ENCODE measurements at places on chromosomes 2 and 18.

DNA sequence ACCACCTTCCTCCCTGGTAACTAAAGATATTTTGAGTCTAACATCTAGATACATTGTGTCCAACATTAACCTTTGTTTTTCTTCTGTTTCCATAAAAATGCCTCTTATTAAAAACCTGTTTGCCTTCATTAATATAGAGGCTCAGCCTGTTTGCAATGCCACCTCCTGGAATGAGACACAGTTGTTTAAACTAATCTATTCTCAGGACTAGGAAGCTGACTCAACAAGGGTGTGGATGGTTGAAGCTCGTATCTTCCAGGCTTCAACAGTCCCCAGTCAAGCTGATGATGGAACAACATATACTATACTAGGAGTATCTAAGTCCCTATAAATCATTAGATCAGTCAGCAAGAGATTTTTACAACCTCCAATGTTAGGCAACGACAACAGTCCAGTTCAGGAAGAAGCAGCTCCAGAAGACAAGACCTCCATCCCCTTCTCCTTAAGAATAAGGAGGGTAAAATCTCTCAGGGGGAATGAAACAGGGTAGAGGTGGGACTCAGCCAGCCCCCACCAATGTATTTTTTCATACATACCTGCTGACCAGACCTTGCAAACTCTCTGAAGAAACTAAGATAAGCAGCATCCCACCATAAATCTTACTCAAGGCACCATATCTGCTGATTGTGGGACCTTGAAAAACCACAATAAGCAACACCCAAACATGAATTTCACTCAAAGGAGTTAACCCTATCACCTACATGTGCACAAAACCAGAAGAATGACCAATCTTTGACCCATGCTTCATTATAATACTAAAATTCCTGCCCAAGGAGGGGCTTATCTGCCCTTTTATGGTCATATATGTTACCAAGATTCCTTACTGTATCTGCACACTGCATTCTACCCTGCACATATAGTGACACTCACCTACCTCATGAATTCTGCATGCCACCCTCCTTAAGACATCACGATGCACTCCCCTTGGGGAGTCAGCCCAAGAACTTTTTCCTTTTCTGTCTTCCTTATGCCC is 21.4 kb downstream of the ZNF24 start:
- DNase-seq: no peak

GRCh38 chr2:188089901-188090300 is 201.8 kb upstream of the GULP1 start:
- no peak for DNase-seq

DNA sequence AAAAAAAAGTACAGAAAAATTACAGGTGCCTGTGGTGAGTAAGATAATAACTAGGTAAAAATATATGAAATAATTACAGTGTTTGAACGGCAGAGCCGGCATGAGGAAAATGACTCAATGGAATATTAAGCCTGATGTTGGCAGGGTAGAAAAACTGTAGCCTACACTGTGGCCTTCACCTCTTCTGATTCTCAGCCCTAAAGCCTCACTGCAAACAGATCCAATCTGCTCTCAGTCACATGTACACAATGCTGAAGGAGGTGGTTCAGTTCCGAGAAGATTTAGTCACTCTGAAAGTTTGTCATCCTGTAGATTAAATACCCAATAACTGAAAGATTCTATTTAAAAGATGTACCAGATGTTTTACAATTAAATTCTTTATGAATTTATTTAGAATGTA is 66.9 kb upstream of the MAP3K20 start:
- DNase-seq: no peak

DNA sequence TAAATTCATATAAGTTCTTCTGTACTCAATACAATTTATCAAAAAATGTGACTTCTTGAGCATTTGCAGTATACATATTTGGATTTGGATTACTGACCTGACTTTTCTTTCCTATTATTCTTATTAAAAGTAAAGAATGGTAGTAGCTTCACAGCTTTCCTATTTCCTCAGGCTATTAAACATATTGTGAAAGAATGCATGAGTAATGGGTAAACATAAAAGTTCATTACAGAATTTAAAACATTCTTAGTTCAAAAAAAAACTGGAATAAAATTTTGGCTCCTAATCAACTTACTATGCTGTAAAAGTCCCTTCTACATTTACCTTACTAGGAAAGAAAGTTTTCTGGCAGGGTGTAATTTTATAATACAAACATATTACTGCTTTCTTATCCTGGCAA is 27.3 kb upstream of the C2orf66 start:
- DNase-seq: no peak

GRCh38 chr2:225293638-225294037 is 105.9 kb upstream of the NYAP2 start:
- no peak for DNase-seq

DNA sequence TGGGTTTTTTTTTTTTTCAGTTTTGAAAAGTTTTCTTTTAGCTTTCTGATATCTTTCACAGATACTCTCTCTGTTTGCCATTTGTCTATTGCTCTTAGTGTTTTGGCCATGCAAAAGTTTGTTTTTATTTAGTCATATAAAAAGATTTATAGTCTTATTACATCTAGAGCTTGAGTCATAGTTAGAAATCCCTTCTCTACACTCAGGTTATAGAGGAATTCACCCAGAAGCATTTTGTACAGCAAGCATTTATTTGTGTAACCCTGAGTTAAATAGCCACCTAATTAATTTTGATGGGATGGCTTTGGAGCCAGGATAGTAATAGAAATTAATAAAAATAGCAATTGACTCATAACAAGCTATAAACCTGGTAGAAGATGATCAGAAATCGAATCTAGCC is 35.6 kb downstream of the ACTR2 start:
- no peak for DNase-seq

DNA sequence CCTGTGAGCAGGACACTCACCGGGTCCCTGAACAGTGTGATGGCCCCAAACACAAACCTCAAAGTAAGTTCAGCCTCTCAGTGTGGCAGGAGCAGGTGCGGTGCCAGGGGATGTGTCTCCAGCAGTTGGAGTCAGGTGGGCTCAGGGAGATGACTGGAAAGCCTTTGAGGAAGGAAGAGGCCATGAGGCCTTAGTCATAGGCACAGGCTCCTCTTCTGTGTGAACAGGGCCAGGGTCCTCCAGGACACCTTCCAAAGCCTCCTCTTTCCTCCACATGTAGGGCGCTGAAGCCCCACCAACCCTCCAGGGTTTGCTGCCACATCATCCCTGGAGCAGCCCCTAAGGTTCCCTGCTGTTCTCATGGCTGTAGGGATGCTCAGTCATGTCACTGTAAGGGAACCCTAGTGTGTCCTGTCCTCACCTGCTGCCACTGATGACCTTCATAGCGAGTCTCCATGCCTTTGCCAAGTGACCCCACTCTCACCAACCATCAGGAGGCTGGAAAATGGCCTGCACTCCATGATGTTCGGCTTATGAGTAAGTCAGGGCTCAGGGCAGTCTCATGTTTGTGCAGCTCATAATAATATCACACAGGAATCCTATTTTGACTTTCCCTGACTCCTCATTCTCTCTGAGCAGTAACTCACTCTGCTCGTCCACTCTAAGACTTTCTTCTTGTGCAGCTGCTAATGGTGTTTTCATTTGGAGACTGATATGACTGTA is 1152.9 kb downstream of the RPIA start:
- no peak for DNase-seq

GRCh38 chr18:44680273-44681075 is at the start of gene SETBP1:
Gene SETBP1, plus strand, starts transcription at chr18:44680888. Its CDS starts 20,459 bp downstream, at chr18:44701347.
- peak; percentile 39 for DNase-seq

DNA sequence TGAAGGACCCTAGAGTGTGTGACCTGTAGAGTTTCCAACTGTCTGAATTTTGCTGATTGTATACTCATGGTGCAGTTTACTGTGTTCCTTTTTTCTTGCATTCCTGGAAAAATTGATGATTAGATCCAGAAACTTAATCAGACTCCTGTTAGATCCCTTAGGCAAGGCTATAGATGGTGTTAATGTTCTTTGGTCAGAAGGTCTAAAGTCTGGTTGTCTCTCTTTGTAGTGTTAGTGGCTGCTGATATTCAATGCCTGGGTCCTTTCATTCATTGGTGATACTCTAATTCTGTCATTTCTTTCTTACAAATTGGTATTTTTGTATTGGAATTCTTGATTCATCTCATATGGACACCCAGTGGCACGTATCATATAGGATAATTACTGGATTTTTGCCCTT is 6.3 kb downstream of the CCNT2 start:
- no peak for DNase-seq

DNA sequence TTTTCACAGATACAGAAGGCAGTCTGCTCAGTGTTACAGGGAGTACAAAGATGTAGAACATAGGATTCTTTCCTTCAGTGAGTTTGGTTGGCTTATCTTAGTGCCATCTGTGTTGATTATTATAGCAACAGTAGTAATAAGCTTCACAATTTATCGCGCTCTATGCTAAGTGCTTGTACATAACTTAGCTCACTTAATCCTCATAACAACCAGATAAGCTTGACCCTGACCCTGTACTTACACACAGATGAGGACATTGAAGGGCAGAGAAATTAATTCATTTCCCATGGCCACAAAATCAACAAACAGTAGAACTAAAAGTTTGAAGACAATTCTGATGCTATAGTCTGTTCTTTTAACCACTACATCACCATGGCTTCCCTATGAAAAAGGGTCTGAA is 121.8 kb downstream of the SPHKAP start:
- DNase-seq: no peak

DNA sequence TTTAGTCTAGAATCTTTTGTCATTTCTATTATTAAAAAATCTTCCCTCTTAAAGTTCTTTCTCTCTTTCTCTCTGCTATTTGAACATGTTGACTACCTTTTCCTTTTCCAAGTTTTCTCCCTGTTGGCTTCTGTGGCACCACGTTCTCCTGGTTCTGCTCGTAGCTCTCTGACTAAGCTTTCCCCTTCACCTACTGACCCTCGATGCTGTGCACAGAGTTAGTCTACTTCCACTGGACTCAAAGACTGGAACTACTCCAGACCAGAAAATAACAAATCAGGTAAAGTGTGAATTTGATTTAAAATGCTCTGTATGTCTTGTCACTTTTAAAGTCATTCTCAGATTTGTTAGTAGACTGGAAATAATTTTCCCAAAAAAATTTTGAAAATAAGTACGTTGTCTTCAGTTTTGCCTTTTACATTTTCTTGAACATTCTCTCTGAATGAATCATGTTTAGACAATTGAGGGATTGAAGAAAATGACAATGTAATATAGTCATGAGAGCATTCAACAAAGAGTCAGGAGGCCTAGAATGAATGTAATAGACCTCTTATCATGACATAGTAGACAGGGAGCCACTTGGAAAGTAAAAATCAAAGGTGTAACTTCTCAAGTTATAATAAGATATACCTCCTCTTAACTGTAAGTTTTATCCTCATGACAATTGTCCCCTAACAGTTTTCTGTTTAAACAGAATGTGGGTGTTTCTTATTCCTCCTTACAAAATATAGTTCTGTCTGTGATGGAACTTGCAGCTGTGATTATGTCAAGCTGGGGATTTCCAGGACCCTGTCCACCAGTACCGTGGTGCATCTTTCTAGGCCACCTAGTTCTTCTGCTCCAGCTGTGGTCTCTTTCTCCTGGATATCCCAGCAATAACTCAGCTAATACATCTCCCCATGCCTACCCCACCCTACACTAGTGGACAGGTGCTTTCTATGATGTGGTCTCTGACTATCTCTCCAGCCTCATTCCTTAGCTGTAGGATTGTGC is 25.5 kb downstream of the ITPRID2 start:
- DNase-seq: no peak

- peak; percentile 85 for DNase-seq
These were observed 97.6 kb downstream of the NDUFA10 start for GRCh38 chr2:239927424-239927981.

DNA sequence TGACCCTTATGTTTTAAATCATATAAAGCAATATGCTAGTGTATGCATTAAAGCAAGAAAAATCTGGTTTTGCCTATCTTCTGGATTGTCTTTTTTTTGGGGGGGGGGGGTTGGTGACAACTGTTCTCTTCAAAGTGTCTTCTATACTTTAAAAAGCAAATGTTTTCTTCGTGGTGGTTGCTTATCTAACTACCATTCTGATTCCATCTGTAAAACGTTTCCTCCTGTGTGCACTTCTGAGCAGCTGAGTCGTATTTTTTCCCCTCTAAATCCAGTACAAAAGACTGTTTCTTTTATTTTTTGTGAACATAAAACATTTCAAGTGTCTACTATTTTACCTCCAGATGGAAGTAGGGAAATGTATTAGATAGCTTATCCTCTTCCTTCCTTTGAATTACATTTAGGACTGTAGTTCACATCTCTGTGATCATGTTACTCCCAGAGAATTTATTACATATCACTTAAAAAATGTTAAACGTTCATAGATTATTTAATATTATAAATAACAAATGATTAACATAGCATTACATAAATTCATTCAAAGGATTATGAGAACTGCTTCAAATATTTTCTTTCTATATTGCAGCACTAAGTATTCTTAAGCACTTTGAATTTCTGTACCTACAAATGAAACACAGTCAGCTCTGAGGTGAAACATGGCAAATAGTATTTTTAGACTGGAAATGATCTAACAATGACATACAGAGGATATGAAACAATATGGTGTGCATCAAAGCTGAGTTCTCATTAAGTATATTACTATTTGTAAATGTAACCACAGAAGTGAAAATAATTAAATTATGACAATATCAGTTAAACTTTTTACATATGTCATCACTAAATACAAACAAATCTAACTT is 56.4 kb downstream of the SCN3A start:
- DNase-seq: no peak

DNA sequence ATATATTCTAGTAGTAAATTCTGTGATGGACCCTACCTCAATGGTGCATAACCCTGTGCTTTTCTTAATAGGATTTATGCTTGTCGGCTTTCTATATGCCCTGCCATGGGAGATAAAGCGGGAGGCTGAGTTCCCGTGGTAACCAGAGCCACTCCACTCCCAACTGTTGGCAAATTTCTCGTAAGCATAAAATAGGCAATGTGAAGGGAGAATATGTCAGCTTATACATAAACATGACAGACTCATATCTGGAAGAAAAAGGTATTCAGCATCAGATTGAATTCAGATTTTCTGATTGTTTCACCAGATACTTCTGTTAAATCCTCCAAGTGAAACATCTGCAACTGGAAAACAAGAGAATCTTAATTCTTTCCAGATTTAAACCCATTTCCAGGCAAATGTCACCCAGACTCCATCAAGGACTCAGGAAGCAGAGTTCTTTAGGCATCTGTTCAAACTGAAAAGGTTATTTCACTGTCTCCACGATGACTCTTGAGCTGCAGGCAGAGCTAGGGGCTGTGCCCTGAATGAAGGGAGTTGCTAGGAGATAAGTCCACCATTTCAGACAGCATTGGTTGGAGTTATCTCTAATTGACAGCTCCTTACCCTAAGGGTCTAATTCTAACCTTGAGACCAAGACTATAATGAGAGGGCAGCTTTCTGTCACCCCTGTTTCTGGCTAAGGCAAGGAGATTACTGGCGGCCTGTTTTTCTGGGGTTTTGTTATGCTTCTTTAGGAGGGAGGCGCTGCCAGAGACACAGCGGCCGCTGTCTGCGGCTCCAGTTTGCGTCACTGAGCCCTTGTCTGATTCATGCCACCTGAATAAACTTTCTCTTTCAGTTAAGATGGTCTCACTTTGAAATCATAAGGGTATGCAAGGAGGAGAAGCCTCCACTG is 381.3 kb downstream of the SOX11 start:
- no peak for DNase-seq

GRCh38 chr2:150425121-150425955 is 62.1 kb downstream of the RND3 start:
- DNase-seq: no peak

GRCh38 chr2:237833546-237833945 is 25.9 kb upstream of the RAMP1 start:
- no peak for DNase-seq

- no peak for DNase-seq
These were observed 18.4 kb downstream of the NCK2 start for GRCh38 chr2:105763076-105763475.

Measured in suppressor macrophage treated with lipopolysaccharide for 1 hour (primary cell).